SJCRH30 (cell line): ENCODE measurements at places on chromosomes 7 and 10.

DNA sequence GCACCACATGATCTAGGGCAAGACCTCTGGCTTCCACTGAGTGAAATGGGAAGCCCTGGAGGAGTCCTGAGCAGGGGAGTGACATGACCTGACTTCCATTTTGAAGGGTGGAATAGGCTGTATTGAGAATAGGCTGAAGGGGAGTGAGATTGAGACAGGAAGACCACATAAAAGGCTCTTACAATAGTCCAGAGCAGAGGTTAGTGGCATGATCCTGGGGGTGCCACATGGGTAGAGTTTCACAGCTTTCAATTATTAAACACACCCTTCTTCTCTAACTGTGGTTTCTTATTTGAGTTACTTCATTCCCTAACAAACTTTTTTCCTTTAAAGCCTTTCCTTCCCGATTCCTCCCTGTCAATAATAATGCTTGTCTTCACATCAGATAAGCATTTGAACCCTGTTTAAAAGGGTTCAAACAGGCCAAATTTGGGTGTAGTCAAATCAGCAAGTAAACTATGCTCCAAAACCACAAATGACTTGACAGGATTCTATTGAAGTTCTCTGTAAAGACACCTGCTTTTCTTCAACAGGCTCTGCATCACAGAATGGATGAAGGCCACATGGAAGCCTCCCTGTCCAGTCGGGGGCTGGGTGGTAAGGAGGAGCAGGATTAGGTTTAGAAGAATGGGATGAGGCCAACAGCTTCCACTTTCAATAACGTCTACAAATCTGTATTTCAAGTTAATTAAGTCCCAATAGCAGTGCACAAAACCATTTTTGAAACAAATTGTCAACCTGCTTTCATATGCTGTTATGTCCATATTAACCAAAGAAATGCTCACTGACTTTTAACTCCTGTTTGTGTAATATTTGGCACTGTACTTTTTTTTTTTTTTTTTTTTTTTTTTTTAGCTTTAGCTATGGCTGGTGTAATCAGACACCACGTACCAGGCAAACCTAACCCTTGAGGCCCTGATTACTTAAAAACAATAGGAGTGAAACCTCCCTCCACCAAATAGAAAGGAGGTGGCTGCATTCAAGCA is 131.9 kb downstream of the NRCAM start:
- no peaks in the 10 kb centered on the region for H3K27me3 ChIP-seq
- H3K36me3 ChIP-seq: no peaks in the 10 kb centered on the region
- no peak overlapping the region for H3K27ac ChIP-seq
- H3K4me3 ChIP-seq: no peak overlapping the region

DNA sequence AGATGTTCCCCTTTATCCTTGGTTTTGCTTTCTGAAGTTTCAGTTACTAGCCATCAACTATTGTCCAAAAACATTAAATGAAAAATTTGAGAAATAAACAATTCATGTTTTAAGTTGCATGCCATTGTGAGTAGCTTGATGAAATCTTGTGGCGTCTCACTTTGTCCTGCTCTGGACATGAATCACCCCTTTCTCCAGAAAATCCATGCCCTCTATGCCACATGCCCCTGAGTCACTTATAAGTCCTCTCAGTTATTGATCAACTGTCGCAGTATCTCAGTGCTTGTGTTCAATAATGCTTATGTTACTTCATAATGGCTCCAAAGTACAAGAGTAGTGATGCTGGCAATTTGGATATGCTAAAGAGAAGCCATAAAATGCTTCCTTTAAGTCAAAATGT is 208.0 kb upstream of the FERD3L start:
- no peaks in the 10 kb centered on the region for H3K4me1 ChIP-seq
- H3K27me3 ChIP-seq: no peaks in the 10 kb centered on the region
- no peaks in the 10 kb centered on the region for H3K36me3 ChIP-seq
- DNase-seq: no peak
- H3K4me3 ChIP-seq: no peak overlapping the region

DNA sequence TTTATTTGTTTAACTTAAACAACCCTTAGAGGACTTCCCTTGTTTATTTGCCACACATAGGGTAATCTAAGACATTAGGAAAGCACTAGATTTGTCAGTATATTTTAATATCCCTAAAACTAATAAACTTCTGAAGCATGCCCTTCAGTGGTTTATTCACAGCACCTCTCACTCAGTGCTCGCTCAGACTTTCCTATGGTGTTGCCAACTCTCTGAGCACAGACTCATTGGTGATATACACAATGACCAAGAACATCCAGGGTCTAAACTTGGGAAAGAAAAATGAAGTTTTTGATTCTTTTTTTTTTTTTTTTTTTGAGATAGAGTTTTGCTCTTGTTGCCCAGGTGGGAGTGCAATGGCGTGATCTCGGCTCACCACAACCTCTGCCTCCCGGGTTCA is 82.2 kb downstream of the RAB11FIP2 start:
- no peak overlapping the region for H3K4me3 ChIP-seq
- H3K36me3 ChIP-seq: no peaks in the 10 kb centered on the region
- H3K27ac ChIP-seq: no peak overlapping the region
- H3K27me3 ChIP-seq: 0 out of 2 replicates have a peak, but pooled peaks cover 2% of the 10 kb centered on the region
- peaks cover 20% of the 10 kb centered on the region for H3K4me1 ChIP-seq

DNA sequence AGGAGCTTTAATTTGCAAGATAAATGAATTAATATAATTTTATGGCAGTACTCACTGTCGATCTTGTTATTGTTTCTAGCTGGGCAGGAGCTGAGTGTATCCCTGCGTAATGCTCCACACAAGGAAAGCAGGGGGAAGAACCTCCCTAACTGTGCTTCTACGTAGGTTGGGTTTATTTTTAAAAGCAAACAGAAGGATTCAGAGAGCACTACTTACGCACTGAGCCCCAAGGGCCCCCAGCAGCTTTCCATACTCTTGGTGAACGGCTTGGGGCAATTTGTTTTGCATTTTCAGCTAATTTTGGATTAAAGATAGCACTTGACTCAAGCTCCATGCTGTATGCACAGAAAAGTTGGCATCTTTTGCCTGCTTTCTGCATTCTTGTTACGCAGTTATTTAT is 9.6 kb downstream of the DUSP5 start:
- DNase-seq: no peak
- peaks cover 20% of the 10 kb centered on the region for H3K36me3 ChIP-seq
- H3K27me3 ChIP-seq: no peaks in the 10 kb centered on the region
- H3K4me3 ChIP-seq: no peak overlapping the region

DNA sequence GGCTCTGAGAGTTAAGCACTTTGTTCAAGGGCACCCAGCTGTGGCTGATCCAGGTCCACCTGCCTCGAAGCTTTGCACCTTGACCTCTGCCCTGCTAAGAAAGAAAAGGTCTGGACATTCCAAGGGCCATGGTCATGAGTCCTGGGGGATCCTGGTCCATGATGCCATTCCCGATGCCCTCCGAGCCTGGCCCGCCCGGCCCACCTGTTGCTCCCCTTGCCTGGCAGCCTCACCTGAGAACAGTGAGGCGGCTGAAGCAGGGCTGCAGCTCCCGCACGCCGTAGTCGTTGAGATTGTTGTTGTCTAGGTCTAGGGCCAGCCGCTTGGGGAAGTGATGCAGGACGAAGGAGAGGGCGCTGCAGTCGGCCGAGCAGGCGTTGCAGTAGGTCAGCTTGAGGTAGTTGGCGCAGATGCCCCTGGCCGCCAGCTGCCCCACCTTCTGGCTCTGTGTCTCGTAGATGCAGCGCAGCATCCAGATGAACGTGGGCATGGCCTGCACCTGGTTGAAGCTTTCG is 27.5 kb downstream of the NOD1 start:
- H3K27ac ChIP-seq: no peak overlapping the region
- no peaks in the 10 kb centered on the region for H3K27me3 ChIP-seq
- no peak overlapping the region for H3K4me3 ChIP-seq
- DNase-seq: no peak
- H3K36me3 ChIP-seq: peaks cover 8% of the 10 kb centered on the region

DNA sequence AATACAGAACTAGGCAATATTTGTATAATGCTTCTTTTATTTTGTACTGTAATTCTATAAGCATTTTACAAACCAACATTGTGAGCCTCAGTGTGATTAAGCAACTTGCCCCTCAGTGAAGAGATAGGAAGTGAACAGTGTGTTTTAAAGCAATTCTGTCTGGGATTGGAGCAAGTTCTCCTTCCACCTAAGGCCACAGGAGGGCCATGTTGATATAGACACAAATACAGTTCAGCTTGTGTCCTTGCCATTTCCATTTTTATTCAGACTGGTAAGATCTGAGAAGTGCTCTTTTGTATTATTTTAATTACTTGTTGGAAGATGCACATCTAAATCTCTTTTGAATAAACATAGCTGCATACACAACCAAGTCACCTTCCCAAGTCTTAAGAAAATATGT is 416.3 kb upstream of the COBL start:
- H3K36me3 ChIP-seq: no peaks in the 10 kb centered on the region
- no peak overlapping the region for H3K27ac ChIP-seq
- no peak overlapping the region for H3K4me3 ChIP-seq

DNA sequence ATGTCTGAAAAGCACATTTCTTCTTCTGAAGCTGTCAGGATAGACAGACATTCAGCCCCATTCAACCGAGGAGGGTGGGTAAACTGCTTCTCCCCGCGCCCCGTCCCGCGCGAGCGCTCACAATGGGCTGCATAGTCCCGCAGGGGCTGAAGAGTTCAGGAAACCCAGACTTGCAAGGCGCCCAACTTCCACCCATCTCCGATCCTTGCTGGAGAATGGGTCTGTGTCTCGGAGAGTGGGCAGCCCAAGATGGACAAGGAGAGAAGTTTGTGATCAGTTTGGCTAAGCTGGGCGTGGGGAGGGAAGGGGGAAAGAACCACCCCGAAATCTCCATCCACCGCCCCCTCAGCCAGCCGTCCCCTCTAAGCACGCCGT is 686 bp downstream of the AASS start:
- DNase-seq: peak; percentile 54
- H3K36me3 ChIP-seq: no peaks in the 10 kb centered on the region
- H3K27ac ChIP-seq: peak overlapping the region; percentile 50
- no peaks in the 10 kb centered on the region for H3K27me3 ChIP-seq
- peaks cover 5% of the 10 kb centered on the region; the same call in 1 of the 2 replicates for H3K4me1 ChIP-seq

DNA sequence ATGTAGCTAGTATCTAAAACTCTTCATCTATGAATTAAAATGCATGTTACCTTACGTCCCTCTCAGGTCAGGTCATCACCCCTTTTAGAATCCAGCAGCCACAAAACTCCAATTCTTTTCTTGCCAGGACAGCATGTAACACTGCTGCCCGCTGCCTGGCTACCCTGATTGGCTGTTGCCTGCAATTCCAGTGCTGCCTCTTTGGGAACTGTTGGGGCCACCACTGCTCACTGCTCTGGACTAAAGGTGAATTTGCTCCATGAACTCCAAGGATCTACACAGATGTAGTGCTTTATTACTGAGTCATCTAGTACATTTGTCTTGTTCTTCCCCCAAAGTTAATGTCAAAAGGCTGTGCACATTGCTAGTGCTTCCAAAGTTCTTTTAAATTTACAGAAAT is 40.4 kb downstream of the SCIN start:
- no peak overlapping the region for H3K4me3 ChIP-seq
- no peaks in the 10 kb centered on the region for H3K4me1 ChIP-seq
- no peaks in the 10 kb centered on the region for H3K27me3 ChIP-seq
- no peaks in the 10 kb centered on the region for H3K36me3 ChIP-seq
- no peak overlapping the region for H3K27ac ChIP-seq

DNA sequence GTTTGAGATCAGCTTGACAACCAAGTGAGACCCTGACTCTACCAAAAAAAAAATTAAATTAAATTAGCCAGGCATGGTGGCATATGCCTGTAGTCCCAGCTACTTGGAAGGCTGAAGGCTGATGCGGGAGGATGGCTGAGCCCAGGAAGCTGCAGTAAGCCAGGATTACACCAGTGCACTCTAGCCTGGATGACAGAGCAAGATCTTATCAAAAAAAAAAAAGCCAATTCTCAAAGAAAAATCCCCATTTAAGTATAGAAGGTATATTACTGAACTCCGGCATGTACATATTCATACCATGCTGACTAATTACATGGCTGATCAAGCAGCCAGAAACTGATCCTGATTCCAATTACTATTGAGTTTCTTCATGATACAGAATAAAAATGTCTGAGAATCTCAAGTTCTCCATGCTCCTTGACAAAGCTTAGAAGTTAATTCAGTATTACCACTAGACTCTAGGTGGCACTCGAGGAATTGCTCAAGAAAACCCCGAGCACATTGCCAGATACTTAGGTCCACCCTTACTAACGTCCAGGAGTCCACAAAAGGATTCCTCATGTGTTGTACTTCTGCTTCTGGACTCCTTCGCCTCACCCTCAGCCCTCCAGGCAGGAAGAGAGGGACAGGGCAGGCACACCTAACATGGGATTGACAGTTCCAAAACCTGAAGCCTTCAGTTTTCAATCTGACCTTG is 148.9 kb downstream of the PARD3 start:
- peaks cover 15% of the 10 kb centered on the region for H3K4me1 ChIP-seq
- H3K36me3 ChIP-seq: no peaks in the 10 kb centered on the region
- H3K27ac ChIP-seq: no peak overlapping the region
- DNase-seq: peak; percentile 70
- H3K27me3 ChIP-seq: no peaks in the 10 kb centered on the region
- H3K4me3 ChIP-seq: no peak overlapping the region

DNA sequence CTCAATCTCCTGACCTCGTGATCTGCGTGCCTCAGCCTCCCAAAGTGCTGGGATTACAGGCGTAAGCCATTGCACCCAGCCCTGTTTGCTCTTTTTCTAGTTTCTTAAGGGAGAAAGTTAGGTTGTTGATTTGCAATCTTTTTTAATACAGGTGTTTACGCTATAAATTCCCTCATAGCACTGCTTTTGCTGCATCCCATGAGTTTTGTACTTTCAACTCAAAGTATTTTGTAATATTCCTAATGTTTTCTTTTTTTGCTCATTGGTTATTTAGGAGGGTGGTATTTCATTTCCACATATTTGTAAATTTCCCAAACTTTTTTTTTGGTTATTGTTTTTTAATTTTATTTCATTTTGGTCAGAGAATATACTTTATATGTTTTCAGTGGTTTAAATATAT is 11.6 kb downstream of the TPST1 start:
- no peak overlapping the region for H3K4me3 ChIP-seq
- no peak for DNase-seq
- no peaks in the 10 kb centered on the region for H3K4me1 ChIP-seq
- H3K27me3 ChIP-seq: no peaks in the 10 kb centered on the region
